NCI-H2227 treated with DMSO at 0.1 percent for 48 hours (cell line): ENCODE measurements at places on chromosomes 3 and 15.

- DNase-seq: no peak
Observed at GRCh38 chr3:110754212-110754916, 317.3 kb upstream of the NECTIN3 start.

DNA sequence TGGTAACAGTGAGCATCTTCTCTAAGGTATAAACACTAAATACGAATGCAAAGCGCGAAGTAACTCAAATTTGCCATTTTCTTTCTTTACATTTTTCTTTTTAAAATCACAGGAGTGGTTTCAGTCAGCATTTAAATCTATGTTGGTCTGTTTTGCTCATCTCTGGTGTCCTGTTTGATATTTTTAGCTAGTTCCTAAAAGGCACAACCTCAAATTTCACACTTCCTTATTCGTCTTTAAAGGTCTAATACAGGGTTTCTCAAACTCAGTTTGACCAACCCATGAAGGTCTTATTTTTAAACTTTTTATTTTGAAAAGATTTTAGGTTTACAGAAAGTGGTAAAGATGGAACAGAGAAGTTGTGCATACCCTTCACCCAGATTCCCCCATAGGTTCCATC, 201.1 kb downstream of the MAGI1 start:
- DNase-seq: no peak

- no peak for DNase-seq
Observed at GRCh38 chr3:5013021-5013906, 34.0 kb downstream of the BHLHE40 start.

DNA sequence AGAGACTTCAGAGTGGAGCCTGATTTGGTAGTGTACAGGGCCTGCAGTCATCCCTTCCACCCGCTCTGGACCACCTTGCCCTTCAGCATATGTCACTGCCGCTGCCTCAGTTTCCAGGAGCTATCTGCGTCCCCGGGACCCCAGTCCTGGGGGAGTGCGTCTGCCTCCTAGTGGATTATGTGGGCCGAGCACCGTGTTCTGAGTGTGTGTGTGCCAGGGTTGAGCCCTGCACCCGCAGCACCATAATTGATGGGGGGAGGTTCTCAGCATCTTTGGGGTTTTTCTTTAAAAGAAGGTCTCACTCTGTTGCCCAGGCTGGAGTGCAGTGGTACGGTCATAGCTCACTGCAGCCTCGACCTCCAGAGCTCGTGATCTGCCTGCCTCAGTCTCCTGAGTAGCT, 33.6 kb downstream of the CD276 start:
- DNase-seq: no peak

- DNase-seq: no peak
Observed at GRCh38 chr3:43906849-43907507, 216.2 kb downstream of the ABHD5 start.

DNA sequence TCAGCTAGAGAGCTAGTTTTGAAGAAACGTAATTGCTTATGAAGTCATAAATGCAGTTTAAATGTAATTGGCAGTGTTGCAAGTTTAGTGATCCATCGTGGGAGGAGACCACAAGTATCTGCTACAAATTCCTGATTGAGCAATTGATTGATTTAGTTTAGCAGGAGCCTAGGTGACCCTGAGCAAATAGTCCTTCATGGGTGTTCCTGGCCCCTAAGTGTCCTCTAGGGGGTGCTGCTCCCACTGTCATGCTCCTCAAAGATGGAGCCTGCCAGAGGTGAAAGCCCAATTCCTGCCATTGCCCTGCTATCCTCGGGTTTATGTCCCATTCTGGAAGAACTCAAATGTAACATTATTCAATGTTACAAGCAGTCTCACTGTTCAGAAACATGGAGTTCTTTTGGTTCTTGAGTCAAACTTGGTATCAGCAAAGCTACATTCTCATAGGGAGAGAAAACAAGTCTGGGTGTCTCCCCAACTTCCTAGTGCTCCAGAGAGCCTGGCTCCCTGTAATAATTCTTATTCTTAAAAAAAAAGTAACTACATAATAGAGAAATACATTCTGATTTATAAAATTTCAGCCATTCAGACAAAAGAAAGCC, 29.8 kb upstream of the SENP5 start:
- no peak for DNase-seq

- DNase-seq: no peak
Observed at GRCh38 chr15:86620157-86620556, 540.5 kb downstream of the AGBL1 start.

DNA sequence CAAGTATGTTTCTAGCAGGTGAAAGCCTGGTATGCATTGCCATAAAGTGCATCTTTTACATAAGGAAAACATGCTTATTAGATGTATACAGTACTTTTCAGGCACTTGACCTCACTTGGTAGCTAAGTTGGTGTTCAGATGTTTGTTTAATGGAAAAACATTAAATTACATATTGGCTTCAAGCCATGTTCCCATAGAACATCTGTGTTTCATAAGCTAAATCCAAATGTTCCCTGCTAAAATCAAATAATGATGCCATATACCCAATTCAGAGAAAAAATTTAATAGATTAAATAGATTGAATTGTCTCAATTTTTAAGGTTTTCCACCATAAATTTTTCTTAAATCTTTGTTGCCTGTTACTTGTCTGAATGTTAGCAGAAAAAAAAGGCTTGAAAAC, 19.1 kb upstream of the RPL22L1 start:
- DNase-seq: no peak

DNA sequence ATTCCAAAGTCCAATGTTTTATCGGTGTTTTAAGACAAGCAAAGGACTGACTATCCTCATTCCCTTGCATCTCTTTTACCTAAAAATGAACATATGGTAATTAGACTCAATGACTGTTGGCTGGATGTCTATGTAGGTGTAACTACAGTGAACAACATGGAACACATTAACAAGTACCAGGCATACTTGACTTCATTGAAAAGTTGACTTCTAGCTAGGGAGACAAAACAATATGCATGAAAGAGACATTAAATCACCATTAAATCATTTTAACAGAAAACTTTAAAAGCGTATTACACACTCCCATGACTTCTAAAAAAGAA, 34.3 kb upstream of the ANPEP start:
- DNase-seq: no peak

DNA sequence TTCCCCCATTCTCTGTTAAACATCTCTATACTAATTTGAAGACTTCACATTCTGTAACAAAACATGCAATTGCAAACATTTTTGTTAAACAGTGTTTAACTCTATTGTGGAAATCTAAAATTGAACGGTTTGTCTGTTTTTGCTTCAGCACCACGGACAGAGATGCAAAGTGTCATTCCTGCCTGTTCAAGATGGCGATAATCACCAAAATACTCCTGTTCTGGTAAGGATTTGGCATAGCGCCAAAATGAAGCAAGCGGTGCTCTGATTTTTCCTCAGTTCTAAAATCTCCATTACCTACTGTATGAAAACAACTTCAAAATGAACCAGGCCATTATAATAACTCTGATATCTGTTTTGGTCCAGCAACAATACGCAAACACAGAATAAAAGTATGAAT, 129.7 kb upstream of the TUSC7 start:
- DNase-seq: no peak

GRCh38 chr3:143849854-143850549, 1.7 kb upstream of the SLC9A9 start:
- no peak for DNase-seq

GRCh38 chr3:195886181-195887141, 21.9 kb downstream of the TNK2 start:
- DNase-seq: no peak

- DNase-seq: no peak
Observed at GRCh38 chr3:110933821-110934426, 137.7 kb upstream of the NECTIN3 start.

DNA sequence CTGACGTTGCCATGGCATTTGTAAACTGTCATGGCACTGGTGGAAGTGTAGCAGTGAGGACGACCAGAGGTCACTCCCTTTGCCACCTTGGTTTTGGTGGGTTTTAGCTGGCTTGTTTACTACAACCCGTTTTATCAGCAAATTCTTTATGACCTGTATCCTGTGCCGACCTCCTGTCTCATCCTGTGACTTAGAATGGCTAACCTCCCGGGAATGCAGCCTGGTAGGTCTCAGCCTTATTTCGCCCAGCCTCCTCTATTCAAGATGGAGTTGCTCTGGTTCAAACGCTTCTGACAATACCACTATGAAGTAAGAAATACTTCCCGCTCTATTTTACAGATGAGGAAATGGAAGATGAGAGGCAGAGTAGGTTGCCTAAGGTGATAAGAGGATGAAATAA, 16.6 kb downstream of the PAQR9 start:
- no peak for DNase-seq

DNA sequence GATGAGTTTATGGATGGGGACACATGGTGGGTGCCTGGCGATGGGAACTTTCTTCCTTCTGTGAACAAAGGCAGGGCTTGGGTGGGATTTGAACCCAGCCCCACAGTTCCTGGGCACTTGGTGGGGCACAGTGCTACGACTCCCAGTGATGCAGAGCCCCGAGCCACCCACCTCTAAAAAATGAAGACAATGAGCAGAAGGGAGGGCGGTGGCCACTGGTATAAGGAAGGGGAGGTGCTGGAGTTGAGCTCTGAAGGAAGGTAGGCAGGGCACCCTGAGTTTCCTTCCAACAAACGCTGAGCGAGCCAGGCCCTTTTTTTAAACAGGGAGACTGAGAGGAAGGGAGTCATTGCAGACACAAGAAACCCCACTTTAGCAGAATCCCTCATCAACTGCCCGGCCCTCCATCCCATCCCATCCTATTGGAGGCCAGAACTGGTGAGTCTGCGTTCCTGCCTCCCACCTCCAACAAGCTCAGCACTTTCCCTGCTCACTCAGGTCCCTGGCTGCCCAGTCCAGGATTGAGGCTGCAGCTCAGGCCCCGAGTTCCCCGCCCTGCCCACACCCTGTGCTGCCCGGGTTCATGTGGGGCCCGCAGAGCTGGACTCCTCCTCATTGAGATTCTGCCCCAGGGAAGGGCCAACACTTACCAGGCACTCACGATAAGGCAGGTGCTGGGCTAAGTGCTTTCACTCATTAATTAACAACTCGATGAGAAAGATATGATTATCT, 57.3 kb downstream of the LINGO1 start:
- no peak for DNase-seq

DNA sequence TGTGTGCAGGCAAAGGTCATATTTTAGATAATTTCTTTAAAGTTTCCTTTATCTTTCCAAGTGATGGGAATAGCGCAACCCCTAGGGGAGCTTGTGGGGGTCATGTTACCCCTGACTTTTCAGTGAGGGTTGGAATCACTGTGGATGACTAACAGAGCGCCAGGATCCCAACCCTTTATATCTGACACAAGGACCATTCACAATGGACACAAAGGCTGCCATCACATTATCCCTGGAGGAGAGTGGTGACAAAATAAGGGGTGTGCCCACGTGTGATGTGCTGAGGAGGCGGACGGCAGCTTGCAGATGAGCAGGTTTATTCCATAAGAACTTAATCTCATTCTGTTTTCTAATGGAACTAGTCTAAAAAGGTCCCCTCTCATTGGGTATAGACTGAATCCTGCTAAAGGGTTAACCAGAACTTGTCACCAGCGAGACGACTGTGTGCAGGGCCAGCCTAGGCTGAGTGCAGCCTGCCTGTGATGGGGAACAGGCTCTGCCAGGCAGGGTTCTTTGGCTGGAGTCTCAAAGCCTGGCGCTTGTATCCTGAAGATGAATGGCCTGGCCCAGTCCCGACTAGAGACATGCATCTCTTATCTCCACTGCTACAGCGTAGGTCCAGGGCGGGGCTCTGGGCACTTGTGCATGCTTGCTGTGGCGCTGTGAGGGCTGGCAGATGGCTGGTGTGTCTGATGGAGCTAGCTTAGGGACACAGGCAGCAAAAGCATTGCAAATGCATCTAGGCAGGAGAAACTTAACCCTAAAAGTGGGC, 50.2 kb downstream of the CHDH start:
- peak; percentile 9 for DNase-seq
